Liver (tissue), 10 donors: ENCODE measurements at places on chromosomes 7 and 10. TPM values are rescaled to one million over a fixed set of nuclear protein-coding genes. Genes with fewer than 3 reads are reported as not detected.

Gene TMEM139
- polyA plus RNA-seq, result 8.6 TPM

Gene HOXA2
- 0.08 TPM for polyA plus RNA-seq

Gene TMEM178B
- polyA plus RNA-seq, result not detected

Gene EPHB6
- polyA plus RNA-seq, result 1.9 TPM

Gene COL17A1
- not detected for polyA plus RNA-seq

Gene FKBP9
- 20.2 TPM for polyA plus RNA-seq

Gene RNF32
- 0.73 TPM for polyA plus RNA-seq

Gene VWA2
- polyA plus RNA-seq, result not detected

Gene MTERF1
- 5.9 TPM for polyA plus RNA-seq

Gene LLCFC1
- polyA plus RNA-seq, result not detected

Gene LIPN
- polyA plus RNA-seq, result not detected

Gene HOXA7
- polyA plus RNA-seq, result not detected

Gene FAM237B
- polyA plus RNA-seq, result not detected

Gene SHLD2
- 32.3 TPM for polyA plus RNA-seq

Gene SLC18A3
- not detected for polyA plus RNA-seq

Gene RNLS
- 7.3 TPM for polyA plus RNA-seq
